ENCODE measurements at places on chromosomes 2 and 18.

DNA sequence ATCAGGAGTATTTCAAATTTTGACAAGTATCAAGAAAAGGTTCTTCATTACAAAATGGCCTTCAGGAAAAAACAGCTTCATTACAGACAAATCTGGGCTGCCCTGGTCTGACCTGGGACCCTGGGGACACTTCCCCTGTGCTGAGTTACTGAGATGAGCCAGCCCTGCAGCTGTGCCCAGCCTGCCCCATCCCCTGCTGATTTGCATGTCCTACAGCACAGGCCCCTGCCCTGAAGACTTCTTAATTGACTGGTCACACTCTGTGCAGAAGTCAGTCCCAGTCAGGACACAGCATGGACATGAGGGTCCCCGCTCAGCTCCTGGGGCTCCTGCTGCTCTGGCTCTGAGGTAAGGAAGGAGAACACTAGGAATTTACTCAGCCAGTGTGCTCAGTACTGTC is 235.1 kb downstream of the ANKRD36B start:
- DNase-seq, result no peak

GRCh38 chr18:63158676-63159291 is 160.8 kb downstream of the BCL2 start:
- DNase-seq, result no peak

- no peak for DNase-seq
These were observed 142.7 kb upstream of the KYNU start for GRCh38 chr2:142734770-142735169.

- DNase-seq, result no peak
These were observed 116.8 kb downstream of the GBX2 start for GRCh38 chr2:236051351-236051750.

DNA sequence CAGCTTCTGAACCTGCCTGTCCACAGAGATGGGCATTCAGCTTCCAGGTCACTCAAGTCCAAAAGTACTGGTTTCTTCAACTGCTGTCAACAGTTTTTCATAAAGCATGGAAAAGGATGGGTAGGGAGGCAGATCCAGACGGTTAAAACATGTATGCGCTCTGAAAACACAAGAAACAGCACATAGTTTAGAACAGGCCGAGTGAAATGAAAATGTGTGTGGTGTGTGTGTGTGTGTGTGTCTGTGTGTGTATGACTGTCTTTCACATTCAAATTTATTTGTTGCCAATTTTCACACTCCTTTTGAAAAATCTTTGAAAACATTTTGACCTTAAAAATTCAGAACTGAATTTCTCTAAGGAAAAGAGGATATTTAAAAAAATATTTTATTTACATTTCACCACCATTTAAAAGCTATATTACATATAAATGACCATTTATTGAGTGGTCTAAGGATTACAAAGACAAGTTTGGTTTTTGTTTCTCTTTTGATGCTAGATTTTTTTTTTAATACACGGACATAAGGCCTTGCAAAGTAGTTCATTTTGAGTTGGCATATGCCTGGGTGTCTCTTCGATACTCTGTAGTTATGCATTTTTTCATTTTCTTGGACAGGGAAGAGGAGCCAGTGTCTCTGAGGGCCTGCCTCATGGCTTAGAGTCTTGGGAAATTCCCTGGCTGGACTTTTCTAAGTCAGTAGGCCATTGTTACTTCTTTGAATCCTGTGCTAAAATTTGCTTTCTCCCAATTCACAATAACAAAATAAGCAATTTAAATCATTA is 30.0 kb upstream of the STK17B start:
- no peak for DNase-seq

GRCh38 chr2:16189836-16190160 is 249.4 kb downstream of the MYCN start:
- DNase-seq, result no peak

DNA sequence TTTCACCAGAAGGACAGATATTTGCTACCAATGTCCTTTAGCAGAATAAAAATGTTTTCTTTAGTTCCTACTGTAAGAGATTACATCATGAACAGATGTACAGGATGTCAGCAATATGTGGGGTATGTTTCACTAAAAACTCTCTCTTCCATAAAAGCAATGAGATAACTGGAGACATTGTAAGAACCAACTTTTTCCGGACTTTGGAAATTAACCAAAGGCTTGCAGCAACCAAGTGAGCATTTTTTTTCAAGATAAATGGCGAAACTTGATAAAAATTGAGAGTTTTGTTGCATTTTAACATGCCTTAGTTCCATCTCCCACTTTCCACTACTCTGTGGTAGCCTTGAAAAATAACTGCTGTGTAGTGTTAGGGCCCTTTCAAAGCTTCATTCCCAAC is 429.8 kb upstream of the CDH2 start:
- DNase-seq, result no peak
